Lung (tissue), 17 donors: ENCODE measurements at places on chromosomes 16 and 17. TPM values are rescaled to one million over a fixed set of nuclear protein-coding genes. Genes with fewer than 3 reads are reported as not detected.

GRCh38 chr17:18186627-18186982 is 3.0 kb downstream of the ALKBH5 start:
- H3K4me3 ChIP-seq = peak overlapping the region; percentile 34
- H3K4me1 ChIP-seq = peaks cover 59% of the 10 kb centered on the region
- H3K27ac ChIP-seq = no peak overlapping the region

- H3K36me3 ChIP-seq = no peaks in the 10 kb centered on the region
- H3K27ac ChIP-seq = no peak overlapping the region
- DNase-seq = peak; percentile 11
- no peaks in the 10 kb centered on the region for H3K4me1 ChIP-seq
- peaks cover 51% of the 10 kb centered on the region for H3K27me3 ChIP-seq
Observed at GRCh38 chr17:8894202-8894671, 26.8 kb upstream of the PIK3R6 start.

DNA sequence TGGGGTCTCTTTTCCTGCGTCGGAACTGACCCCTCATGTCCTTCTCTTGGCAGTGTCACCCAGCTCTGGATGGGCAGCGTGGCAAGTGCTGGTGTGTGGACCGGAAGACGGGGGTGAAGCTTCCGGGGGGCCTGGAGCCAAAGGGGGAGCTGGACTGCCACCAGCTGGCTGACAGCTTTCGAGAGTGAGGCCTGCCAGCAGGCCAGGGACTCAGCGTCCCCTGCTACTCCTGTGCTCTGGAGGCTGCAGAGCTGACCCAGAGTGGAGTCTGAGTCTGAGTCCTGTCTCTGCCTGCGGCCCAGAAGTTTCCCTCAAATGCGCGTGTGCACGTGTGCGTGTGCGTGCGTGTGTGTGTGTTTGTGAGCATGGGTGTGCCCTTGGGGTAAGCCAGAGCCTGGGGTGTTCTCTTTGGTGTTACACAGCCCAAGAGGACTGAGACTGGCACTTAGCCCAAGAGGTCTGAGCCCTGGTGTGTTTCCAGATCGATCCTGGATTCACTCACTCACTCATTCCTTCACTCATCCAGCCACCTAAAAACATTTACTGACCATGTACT is 13.2 kb downstream of the IGFBP4 start:
- H3K4me3 ChIP-seq = no peak overlapping the region
- H3K27ac ChIP-seq = no peak overlapping the region
- H3K27me3 ChIP-seq = no peaks in the 10 kb centered on the region
- peaks cover 46% of the 10 kb centered on the region for H3K4me1 ChIP-seq
- DNase-seq = peak; percentile 57

- no peak for DNase-seq
- no peak overlapping the region for H3K4me3 ChIP-seq
- no peaks in the 10 kb centered on the region for H3K36me3 ChIP-seq
- peaks cover 84% of the 10 kb centered on the region for H3K27me3 ChIP-seq
Observed at GRCh38 chr16:51154271-51155171, 3.5 kb upstream of the SALL1 start.

DNA sequence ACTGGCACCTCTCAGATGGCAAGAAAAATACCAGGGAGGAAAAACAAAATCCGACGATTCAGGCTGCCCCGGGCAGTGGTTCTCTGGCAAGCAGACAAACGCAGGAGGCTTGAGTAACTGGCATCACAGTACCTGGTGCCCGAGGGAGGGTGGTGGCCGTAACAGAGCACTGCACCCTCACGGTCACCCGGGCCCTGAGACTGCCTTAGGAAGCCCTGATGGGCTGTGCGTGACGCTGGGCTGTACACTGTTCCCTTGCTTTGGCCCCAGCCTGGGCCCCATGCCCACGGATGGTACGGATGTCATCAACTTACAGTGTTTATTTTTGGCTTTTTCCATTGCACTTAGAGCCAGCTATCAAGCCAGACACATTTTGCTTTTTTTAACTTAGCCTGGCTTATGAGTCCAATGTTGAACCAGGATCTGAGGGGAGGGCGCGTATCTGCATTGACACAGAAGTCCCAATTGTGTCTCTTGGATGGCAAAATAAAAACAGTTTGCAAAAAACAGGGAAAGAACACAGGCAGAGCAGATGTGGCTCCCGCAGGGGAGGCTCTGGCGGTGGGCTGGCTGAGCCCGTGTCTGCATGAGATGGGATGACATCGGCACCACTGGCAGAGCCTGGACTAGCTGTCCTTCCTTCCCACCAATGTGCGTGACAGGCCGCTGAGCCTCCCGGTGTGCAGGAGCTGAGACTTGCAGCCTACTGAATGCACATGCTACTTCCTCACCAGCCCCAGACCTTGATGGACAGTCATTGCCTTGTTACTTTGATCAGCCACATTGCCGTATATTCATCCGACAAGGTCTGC is 287.7 kb downstream of the FOXL1 start:
- no peak overlapping the region for H3K4me3 ChIP-seq
- no peaks in the 10 kb centered on the region for H3K27me3 ChIP-seq
- H3K36me3 ChIP-seq = no peaks in the 10 kb centered on the region
- peaks cover 16% of the 10 kb centered on the region for H3K4me1 ChIP-seq

DNA sequence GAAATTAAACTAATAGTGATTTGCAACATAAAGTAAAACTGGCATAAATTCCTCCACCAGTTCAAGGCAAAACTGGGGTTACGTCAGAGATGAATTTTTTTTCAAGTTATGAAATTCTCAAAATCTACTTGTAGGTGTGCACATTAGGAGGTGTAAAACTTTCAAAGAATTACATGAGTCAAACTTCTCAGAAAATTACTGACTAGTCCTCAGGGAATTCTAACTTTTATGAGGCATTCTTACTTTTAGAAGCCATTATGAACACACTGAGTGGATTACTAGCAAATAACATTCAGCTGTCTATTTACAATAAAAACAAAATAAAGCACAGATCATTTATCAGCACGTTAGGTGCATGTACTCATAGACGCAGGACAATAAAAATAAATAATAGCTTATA is 348.7 kb downstream of the CDH11 start:
- DNase-seq = no peak
- no peaks in the 10 kb centered on the region for H3K27me3 ChIP-seq
- H3K4me3 ChIP-seq = no peak overlapping the region
- no peak overlapping the region for H3K27ac ChIP-seq
- no peaks in the 10 kb centered on the region for H3K36me3 ChIP-seq
- no peaks in the 10 kb centered on the region for H3K4me1 ChIP-seq

DNA sequence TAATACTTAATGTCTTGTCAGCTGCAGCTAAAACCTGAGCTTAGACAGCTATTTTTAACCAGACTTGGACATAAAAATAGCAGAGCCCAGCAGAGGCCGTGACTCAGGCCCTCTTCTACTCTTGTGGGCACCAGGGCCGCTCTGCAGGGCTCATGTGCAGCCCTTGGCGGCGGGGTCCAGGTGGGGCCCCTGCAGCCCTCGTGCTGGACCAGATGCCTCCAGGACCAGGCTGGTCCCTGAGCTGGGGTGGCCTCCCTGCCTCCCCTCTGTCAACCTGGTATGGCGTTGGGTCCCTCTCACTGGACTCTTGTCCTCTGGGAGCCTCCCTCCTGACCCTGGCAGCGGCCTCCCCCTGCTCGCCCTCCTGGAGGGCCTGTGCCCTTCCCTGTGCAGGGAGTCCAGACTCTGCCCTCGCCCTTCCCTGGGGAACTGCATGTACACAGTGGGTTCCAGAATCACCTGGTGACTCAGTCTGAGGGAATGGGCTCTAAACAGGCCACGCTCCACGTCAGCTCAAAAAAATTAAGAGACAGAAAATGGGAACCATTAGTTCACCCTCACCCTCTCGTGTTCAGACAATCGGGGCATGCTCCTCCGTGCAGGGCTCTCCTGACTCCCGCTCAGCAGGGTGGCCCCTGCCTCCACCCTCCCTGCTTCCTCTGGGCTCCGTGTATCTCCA is 9.7 kb downstream of the CDK5R1 start:
- DNase-seq = no peak
- H3K36me3 ChIP-seq = no peaks in the 10 kb centered on the region
- H3K27ac ChIP-seq = no peak overlapping the region
- no peak overlapping the region for H3K4me3 ChIP-seq
- H3K27me3 ChIP-seq = no peaks in the 10 kb centered on the region

The ODAD4 gene
- total RNA-seq = 16.7 TPM

The GNG13 gene
- not detected for total RNA-seq

The MYH8 gene
- not detected for total RNA-seq

DNA sequence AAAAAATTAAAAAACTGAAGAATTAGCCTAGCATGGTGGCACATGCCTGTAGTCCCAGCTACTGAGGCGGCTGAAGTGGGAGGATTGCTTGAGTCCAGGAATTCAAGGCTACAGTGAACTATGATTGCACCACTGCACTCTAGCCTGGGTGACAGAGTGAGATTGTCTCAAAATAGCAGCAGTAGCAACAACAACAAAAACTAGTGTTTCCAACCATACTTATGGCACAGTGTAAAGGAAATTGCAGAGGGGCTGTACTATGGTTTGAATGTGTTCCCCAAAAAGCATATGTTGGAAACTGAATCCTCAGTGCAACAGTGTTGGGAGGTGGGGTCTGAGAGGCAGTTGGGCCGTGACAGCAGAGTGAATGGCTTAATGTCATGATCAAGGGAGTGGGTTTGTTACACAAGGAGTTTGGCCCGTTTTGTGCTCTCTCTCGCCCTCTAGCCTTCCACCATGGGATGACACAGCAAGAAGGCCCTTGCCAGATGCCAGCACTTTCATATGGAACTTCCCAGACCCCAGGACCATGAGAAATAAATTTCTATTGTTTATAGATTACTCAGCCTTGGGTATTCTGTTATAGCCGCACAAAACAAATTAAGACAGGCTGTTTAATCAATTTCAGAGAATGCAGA is 70.0 kb downstream of the PGS1 start:
- no peaks in the 10 kb centered on the region for H3K4me1 ChIP-seq
- no peak overlapping the region for H3K4me3 ChIP-seq
- no peaks in the 10 kb centered on the region for H3K27me3 ChIP-seq
- no peaks in the 10 kb centered on the region for H3K36me3 ChIP-seq
- DNase-seq = no peak
- no peak overlapping the region for H3K27ac ChIP-seq

DNA sequence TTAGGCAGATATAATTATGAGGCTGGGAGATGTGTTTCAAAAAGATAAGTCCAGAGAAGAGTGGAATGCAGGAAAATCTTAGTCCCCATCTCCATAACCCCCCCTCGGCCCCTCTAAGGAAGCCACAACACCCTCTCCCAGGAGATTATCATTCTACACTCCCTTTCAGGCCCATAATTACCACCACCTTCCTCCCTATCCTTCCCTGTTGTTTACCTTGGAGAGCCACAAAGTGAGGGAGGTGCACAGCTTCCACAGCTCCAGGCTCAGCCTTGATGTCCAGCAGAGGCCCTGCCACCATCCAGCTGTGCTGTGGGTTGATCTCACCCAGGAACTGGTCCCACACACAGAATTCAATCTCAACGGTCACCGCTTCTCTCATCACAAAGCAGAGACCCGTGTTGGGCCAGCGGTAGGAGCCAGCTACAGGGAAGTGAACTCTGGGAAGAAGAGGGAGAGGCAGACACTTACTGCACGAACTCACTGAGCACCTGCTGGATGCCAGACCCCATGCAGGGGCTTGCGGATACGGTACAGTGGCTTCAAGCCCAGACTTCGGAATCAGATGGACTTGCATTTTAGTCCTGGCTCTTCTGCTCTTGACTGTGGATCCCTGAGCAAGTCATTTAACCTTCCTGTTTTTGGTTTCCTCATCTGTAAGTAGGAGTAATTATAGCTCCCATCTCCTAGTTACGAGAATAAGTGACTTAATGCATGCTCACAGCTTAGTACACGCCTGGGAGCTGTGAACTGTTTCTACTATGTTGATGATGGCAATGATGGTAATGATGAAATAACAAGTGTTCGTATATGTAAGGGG is 44.1 kb downstream of the MIS12 start:
- no peak overlapping the region for H3K27ac ChIP-seq
- H3K4me1 ChIP-seq = no peaks in the 10 kb centered on the region
- no peak for DNase-seq

The TSR3 gene
- 66.4 TPM for total RNA-seq
